ENCODE measurements at places on chromosomes 4 and X.

DNA sequence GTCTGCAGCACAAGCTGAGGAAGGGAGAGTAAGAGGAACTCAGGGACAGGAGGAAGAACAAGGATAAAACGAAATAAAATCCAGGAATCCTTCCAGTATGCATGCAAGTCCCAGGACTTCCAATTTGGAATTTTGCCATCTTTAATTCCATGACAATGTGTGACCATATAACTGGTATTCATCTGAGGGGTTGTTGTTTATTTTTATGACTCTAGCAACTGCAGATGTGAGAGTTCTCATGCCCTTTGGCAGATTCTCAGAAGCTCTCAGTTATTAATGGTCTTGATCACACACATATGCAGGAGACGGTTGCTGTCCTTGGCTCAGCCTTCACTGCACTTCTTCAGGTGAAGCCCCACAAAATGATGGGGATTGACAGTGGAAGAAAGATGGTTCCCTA, 148.2 kb downstream of the SMIM20 start:
- DNase-seq = no peak

GRCh38 chr4:78764498-78764961, 11.6 kb upstream of the BMP2K start:
- DNase-seq = peak; percentile 80

DNA sequence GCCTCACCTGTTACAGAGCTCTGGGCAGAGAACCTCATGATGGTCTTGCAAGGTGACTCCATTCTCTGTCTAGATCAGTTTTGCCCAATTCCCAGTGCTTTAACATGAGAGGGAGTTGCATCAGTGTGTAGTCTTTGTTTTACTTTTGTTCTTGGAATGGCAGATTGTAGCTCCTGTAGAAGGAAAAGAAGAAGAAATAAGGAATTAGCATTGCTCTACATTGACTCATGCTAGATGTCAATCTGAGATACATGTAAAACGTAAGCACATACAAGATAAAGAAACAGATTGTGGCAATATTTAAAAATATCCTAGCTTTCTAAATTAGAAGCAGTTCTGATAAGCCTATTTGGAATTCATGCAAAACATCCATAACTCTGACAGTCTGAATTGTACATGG, 16.0 kb upstream of the PPEF1 start:
- no peak for DNase-seq

DNA sequence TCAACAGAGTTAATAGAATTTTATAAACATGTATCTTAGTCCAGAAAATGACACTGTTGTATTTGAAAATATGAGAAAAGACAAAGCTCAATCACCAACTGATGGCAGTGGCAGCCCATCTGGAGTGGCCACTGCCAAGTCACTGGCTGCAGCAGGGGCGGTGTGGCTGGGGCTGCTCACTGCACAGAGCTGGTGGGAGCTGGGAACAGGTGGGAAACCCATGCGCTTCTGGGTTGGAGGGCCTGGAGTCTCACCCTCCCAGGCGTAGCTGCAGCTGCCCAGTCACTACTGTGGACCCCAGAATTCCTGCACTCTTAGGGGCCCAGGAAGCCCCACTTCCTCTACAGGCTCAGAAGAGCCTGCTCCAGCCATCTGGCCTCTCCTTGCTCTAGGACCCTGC, 251.8 kb upstream of the NDST4 start:
- DNase-seq = no peak

GRCh38 chr4:828641-829271, 2.8 kb upstream of the CPLX1 start:
- DNase-seq = no peak

GRCh38 chr4:141126769-141127168, 6.5 kb downstream of the RNF150 start:
- no peak for DNase-seq

DNA sequence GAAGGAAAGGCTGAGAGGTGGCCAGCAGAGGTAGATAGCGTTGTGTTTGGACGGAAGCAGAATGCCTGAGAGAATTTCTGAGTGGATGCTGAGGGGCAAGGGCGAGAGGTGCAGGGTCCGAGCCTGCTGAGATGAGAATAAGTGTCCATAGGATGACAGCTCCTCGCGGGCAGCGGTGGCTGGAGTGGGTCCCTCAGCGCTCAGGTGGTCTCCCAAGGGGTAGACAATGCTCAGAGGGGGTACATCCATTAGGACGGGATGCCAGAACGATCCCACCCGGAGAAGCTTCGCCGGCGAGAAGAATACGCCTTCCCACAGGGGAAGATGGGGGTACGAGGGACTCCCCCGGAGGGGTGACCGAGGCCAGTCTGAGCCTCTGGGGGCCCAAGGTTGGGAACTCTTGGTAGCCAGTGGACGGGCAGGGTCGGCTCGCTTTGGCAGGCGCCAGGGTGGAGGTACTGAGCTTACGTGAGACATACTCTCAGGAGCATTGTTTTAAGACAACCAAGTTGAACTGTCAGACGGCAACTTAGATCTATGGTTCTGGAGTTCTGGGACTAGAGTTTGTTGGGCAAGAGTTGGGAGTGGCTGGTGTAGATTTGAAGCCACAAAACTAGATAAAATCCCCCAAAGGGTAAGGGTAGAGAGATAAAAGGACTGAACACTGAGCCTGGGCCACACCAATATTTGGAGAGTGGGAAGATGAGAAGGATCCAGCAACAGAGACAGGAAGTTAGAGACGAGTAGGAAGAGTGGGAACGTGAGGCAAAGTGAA, 15.8 kb downstream of the BRCC3 start:
- peak; percentile 83 for DNase-seq

DNA sequence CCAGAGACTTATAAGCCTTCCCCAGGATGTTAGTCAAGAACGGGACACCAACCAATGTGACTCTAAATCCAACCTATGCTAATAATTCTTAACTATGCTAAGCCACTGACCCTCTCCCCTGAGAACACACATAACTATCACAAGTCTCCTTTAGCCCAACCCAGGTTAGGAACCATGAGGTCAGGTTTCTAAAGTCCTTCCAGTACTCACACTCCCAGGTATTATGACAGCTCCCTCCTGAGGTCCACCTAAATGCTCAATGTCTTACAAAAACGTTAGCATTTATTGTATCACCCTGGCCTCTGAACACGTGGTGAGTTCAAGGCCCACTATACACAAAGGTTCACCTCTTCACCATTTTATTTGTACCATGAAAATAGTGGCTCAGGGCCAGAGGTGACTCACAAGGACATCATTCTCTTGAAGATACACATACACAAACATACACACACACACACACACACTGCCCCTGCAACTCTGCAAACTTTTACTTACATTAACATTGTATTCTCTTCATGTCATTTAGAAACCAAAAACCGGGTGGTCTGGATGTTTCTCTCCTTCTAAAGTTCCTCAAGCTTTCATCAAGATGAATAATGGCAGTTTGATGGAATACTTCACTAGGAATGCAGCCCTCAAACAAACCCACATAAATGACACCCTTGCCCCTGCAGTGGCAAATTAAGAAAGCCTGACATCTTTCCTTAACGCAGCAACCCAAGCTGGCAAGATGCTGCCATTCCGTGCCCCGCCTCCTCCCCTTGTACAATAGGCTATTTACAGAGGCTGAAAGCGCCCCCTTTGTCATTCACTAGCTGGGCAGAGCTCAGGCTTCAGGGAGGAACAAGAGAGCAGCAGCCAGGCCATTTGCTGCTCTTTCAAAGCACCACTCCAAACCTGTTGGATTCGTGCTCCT, 17.7 kb downstream of the ACSL1 start:
- DNase-seq = no peak

DNA sequence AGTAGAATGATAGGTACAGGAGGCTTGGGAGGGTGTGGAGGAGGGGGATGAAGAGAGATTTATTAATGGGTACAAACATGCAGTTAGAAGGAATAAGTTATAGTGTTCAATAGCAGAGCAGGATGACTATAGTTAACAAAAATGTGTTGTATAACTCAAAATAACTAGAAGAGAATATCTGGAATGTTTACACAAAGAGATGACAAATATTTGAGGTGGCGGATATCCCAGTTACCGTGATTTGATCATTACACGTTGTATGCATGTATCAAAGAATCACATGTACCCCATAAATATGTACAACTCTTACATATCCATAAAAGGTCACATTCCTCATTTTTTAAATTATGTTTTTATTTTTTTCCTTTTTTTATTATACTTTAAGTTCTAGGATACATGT, 456.6 kb downstream of the MAGEB5 start:
- DNase-seq = no peak

- DNase-seq = no peak
These were observed 17.7 kb upstream of the P2RY8 start for GRCh38 chrX:1554469-1555210.

DNA sequence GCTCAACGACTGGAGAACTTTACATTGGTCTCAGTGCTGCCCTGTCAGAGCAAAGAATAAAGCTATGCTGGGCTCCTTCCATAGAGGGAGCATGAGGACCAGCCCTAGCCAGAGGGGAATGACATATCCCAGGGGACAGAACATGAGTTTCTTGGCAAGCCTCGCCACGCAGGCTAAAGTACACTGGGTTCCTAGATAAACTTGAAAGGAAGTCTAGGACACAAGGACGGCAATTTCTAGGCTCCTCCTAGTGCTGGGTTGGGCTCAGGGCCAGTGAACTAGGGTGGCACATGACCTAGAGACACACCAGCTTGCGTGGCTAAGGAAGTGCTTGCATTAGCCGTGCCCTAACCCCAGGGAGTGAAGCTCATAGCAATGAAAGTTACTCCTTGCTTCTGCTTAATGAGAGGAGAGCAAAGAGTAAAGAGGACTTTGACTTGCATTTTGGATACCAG, 141.0 kb downstream of the MAB21L2 start:
- no peak for DNase-seq

- DNase-seq = no peak
These were observed 86.2 kb downstream of the PPEF1 start for GRCh38 chrX:18793601-18794089.

DNA sequence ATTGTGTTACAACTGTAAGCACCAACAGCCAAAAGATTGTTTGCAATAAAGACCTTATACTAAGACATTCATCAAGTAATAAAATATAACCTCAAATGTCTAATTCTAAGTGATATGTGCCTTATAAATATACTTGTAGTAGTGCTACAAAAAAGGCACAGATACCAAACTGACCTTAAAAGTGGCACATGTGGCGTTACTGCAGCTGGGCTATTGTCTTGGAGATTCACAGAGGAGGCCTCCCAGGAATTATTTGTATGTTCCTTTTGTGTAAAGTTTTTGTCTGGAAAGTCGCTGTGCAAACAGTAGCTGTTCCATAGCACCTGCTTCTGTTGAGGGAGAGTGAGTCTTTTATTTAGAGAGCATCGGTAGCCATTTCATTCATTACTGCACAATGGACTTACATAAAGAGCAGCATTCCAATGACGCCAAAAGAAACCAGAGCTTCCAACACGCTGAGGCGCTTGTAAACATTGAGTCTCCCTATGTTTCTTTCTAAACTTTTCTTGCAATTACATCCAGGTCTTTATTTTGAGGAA, 143.7 kb downstream of the RPA4 start:
- no peak for DNase-seq

GRCh38 chr4:143417679-143418403, 81.2 kb downstream of the GAB1 start:
- no peak for DNase-seq

DNA sequence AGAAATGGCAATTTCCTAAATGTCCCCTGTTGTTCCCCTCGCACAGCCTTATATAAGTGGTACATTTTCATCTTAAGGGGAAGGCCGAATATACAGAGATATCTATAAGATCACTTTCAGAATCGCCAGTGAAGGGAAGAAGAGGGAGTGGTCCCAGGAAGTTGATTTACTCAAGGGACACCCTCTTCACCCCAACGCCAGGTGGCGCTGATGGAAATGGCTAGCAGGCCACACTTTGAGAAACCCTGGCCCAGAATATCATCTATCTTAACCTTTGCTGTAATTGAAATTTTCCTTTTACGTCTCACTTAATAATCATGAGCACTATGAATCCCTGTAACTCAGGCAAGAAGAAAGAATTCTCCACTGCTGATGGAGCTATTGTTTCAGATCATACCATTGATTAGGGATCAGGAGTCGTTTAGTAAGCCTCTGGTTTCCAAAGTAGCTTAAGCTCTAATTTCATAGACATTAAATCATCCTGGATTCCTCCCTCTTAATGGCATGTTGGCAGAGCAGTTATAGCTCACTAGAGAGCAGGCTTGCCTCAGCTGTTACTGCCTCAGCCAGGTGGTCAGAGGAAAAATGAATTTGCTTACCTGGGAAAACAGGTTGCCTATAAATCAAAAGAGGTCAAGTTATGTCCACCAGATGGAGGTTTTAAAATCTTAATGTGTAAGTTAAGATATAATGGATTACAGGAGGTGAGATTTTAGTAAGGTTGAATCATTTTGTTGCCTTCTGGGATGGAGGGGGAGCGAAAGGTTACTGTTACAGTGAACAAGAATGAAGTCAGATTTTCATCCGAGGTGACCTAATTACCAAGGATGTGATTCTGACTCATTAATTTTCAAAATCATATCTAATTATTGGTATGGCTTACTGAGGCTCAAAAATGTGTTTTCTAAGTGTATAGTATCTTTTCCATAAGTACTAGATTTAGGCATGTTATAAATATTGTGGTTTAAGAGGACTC, 941.2 kb upstream of the TENM3 start:
- DNase-seq = peak; percentile 80

- no peak for DNase-seq
These were observed 72.2 kb upstream of the PPP3CA start for GRCh38 chr4:101419336-101420135.

DNA sequence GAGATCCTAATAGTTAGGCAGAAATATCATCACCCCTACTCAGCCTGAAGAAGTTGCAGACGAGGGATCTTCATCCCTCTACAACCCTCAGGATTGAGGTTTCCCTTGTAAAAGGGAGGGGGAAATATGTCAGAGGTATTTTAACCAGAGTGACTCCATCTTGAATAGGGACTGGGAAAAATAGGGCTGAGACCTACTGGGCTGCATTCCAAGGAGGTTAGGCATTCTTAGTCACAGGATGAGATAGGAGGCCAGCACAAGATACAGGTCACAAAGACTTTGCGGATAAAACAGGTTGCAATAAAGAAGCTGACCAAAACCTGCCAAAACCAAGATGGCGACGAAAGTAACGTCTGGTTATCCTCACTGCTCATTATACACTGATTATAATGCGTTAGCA, 17.5 kb downstream of the IL13RA2 start:
- no peak for DNase-seq

DNA sequence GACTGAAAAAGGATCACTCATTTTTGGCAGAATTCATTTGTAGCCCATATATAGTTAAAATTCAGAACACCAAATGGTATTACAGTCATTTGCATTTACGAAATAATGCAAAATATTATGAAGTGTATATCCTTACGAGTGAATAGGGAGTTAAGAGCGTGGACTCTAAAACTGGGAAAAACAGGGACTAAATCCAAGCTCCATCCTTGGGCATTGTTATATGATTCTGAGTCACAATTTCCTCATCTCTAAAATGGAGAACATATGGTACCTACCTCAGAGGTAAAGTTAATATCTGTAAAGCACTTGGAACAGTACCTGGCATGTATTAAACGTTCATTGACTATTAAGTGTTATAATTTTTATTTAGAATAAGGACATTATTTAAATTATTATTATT, 106.3 kb downstream of the ZAR1 start:
- no peak for DNase-seq

GRCh38 chr4:24912252-24913118, at the start of gene CCDC149:
Gene CCDC149 (minus strand): TSS chr4:24913042. CDS start chr4:24912864, 178 bp downstream.
- DNase-seq = no peak
